Fibroblast of the conjunctiva (primary cell): ENCODE measurements at places on chromosomes 11 and 22.

GRCh38 chr11:394034-394857 is at the start of gene PKP3:
Gene PKP3 (plus strand): TSS chr11:394209. CDS start chr11:394293, 84 bp downstream.
- DNase-seq: no peak

DNA sequence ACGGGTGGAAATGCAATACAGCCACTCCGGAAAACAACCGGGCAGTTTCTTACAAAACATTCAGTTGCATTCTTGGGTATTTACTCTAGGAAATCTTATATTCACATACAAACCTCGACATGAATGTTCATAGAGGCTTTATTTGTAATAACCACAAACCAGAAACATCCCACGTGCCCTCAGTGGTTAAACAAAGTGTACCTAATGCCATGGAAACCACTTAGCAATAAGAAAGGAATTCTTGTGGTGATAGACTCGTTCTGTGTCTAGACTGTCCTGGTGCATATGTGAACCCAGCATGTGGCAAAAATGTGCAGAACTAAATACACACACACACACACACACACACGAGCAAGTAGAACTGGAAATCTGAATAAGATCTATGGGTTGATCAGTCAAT is 1073.3 kb downstream of the TBC1D22A start:
- DNase-seq: peak; percentile 22

DNA sequence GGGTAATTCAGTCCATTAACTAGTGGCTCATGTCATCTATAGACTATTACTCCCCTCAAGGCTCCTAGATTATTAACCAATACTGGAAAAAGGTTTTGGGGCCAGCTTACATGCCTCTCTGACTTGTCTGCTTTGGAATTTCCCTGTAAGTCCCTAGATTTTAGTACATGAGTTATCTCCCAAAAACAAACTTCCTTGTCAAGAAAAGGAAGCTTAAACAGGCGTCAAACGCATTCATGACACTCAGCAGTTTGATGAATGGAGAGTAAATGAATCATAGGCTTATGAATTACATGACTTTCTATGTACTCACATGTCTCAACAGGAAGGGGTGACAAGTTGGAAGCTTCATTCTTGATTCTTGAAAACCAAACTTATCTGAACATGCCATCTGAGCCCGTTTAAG is 70.8 kb downstream of the BLID start:
- no peak for DNase-seq

DNA sequence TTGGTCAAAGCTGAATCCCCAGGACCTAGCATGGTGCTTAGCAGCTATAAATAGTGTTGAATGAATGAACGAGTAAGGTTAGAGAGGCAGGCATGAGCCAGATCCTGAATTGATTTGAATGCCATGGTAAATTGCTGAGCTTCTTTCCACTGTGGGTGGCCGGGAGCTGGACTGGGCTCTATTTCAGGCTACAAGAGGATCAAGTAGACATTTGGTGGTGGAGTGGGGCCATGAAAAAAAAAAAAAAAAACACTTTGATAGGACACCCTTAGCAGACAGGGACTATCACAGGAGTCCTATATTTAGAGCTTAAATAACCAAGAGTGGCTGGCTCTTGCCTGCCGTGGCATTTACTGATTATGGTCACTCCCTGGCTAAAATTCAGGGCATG is 77.6 kb downstream of the MIAT start:
- DNase-seq: no peak

GRCh38 chr11:78465169-78465942 is 47.7 kb upstream of the GAB2 start:
- no peak for DNase-seq
